ENCODE measurements at places on chromosomes 11 and 22.

- no peak for DNase-seq
Observed at GRCh38 chr11:73493956-73494598, 103.8 kb downstream of the FAM168A start.

- DNase-seq: no peak
Observed at GRCh38 chr22:45589556-45589955, 82.1 kb upstream of the ATXN10 start.

- no peak for DNase-seq
Observed at GRCh38 chr22:23219822-23220484, 39.6 kb downstream of the BCR start.

GRCh38 chr11:19980388-19980787 lies 179.9 kb downstream of the DBX1 start:
- no peak for DNase-seq

- no peak for DNase-seq
Observed at GRCh38 chr11:22543261-22543660, 82.4 kb downstream of the FANCF start.

GRCh38 chr11:65384301-65384889 lies 1.9 kb upstream of the SLC25A45 start:
- no peak for DNase-seq

- DNase-seq: no peak
Observed at GRCh38 chr11:16779436-16779835, 41.0 kb downstream of the C11orf58 start.

GRCh38 chr11:77207019-77207485 lies 79.0 kb downstream of the MYO7A start:
- no peak for DNase-seq

DNA sequence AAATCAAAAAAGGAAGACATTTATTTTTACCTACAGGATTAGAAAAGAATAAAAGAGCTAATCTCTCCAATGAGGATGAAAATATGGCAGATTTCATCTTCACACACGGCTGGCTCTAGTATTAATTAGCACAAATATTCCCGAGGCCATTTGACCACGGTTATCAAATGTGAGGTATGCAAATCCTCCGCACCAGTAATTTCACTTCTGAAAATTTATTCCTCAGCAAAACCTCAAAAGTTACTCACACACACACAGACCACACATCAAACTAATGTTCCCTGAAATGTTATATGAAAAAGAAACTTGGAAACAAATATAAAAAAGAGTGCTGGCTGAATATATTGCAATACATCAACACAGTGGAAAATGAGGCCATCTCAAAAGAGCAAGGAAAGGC lies 32.8 kb downstream of the CELSR1 start:
- no peak for DNase-seq

- DNase-seq: peak; percentile 45
Observed at GRCh38 chr11:8056810-8057463, 24.1 kb upstream of the TUB start.

- DNase-seq: no peak
Observed at GRCh38 chr22:47445716-47446290, 683.4 kb downstream of the TBC1D22A start.

GRCh38 chr11:65654375-65655349 lies 8.1 kb downstream of the RELA start:
- DNase-seq: no peak

- DNase-seq: no peak
Observed at GRCh38 chr11:57429946-57430345, 3.0 kb upstream of the SLC43A3 start.
